Posterior cingulate gyrus (tissue), 11 donors: ENCODE measurements at places on chromosomes 7 and 10.

- DNase-seq, result peak; percentile 25
These were observed 102.1 kb downstream of the CRPPA start for GRCh38 chr7:16318989-16319915.

DNA sequence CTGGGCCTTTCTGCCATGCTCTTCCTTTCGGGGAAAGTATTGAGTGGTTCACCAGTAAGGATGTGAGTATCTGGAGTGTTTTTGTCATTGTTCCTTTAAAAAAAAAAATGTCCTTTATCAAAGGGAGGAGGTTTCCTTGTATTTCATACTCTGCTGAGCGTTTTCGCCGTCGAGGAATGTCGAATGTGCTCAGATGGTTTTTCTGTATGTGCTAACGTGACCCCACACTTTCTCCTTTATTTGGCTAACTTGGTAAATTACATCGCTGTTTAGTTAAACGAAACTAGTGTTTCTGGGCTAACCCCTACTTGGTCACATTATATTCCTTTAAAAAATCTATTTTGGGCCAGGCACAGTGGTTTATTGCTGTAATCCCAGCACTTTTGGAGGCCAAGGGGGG, 45.9 kb downstream of the INPP5A start:
- DNase-seq, result no peak

GRCh38 chr7:156275292-156275691, 365.3 kb upstream of the RNF32 start:
- no peak for DNase-seq

DNA sequence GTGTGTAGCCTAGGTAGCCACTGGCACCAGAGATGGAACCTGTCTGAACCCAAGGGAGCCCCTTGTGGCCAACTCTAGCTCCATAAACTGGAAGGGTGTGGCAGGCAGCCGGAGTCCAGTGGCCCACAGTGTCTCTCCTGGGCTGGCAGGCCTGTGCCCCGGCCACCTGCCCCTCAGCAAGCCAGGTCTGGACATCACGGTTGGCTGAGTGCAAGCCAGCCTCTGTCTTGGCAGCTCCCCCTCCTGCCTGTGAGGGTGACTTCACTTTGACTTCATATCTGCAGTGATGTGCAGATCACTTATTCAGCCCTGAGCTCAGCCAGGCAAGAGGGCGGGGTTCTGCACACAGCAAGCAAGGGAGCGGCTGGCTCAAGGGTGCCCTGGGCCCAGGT, 1.3 kb upstream of the RET start:
- no peak for DNase-seq

DNA sequence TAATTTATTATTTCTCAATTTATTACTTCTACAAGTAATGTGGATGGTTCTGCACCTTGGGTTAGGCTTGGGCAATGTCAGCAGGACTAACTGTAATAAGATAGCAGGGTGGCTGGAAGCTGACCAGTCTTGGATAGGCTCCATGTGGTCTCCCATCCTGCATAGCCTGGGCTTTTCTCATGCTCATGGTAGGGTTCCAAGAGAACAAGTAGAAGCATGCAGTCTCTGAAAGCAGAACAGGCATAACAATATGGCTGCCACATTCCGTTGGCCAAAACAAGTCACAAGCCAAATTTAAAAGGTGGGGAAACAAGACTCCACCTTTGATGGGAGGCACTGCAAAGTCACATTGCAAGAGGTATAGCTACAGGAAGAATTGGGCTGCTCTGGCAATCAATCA, 98.6 kb upstream of the MDFIC start:
- DNase-seq, result no peak

DNA sequence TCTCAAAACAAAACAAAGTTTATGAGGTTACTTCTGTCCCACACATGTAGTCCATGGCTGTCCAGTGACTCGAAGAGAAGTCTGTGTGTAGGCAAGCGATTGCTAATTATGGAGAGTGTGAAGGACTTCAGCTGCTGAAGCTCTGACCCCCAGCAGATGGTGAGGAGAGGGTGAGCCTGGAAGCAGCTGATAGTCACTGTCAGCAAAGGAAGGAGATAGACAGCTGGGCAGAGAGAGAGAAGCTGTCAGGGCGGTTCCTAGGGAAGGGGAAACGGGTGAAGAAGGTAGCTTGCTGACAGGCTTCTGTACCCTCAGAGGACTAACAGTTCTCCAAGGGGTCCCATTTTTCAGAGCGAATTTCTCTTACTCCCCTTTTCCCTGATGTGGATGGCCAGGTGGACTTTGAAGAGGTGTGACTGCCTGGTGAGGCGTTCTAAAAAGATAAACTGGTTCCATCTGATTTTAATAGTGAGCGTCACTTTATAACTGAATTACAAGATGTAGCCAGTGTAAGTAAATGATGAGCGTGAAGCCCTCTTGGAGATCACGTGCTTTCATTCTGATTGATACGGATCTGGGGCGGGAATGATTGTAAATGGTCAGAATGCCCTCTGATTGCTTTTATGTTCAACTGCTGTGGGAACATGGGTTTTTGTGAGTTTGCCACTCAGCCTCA, 12.1 kb downstream of the ZSCAN21 start:
- no peak for DNase-seq

- DNase-seq, result no peak
These were observed 33.8 kb downstream of the TPST1 start for GRCh38 chr7:66238773-66239466.

DNA sequence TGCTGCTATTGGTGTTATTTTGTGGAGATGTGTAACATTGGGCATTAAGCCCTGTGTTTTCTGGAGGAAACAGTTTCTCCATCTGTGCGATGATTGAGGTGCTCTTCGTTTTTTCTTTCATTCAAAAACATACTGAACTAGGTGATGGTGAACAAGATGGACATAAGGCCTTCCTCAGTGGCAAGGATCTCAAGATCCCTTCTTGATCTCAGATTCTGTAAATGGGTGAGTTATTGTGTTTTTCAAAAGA, 759 bp upstream of the ELAPOR2 start:
- DNase-seq, result no peak

GRCh38 chr7:121119047-121119446, 130.5 kb downstream of the CPED1 start:
- DNase-seq, result no peak

DNA sequence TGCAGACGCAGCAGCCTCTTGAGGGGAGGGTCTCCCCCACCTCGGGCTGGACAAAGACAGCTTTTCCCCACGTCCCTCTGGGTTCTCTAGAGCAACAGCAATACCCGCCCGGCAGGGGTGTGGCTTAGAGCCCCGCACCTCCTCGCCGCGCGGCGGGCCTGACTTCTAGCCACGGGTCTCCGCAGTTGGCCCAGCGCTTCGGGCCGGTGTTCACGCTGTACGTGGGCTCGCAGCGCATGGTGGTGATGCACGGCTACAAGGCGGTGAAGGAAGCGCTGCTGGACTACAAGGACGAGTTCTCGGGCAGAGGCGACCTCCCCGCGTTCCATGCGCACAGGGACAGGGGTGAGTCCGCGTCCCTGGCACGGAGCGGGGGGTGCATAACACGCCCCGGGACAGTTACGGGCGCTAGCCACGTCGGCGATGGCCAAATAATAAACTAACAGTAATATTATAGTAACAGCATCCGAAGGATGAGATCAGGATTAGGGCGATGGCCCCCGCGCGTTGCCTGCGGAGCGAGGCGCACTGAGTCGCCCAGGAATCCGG, 1.2 kb downstream of the CYP2E1 start:
- peak; percentile 89 for DNase-seq

- DNase-seq, result no peak
These were observed 3.7 kb upstream of the SP8 start for GRCh38 chr7:20790375-20790774.

GRCh38 chr10:65325913-65326312, 1599.9 kb upstream of the LRRTM3 start:
- no peak for DNase-seq
